CD4-positive, alpha-beta T cell treated with Interleukin-12 subunit alpha and Interleukin-12 subunit beta, for 1 hour (primary cell): ENCODE measurements at places on chromosomes 1 and 21.

DNA sequence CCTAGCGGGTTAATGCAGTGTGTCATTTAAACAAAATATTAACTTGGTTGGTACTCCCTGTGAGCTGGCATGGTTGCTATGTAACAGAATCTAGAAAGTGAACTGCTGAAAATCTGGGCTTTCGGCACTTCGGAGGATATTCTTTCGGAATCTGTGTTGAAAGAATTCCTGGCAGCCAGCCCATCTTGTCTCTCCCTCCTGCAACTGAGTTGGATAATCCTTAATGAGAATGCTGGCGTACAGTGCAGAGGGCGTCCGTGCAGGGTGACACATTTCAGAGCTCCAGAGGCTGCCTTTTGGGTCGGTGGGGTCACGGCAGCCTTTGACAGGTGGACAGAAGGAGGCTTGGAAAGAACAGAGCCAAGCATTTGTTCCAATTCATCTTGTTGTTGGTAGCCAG, 3.7 kb downstream of the KAZN start:
- DNase-seq: no peak

- DNase-seq: no peak
Observed at GRCh38 chr1:159239551-159240220, 35.0 kb downstream of the ACKR1 start.

- DNase-seq: no peak
Observed at GRCh38 chr1:244837597-244838258, 2.3 kb downstream of the COX20 start.

- no peak for DNase-seq
Observed at GRCh38 chr1:185917646-185918045, 183.5 kb downstream of the HMCN1 start.

DNA sequence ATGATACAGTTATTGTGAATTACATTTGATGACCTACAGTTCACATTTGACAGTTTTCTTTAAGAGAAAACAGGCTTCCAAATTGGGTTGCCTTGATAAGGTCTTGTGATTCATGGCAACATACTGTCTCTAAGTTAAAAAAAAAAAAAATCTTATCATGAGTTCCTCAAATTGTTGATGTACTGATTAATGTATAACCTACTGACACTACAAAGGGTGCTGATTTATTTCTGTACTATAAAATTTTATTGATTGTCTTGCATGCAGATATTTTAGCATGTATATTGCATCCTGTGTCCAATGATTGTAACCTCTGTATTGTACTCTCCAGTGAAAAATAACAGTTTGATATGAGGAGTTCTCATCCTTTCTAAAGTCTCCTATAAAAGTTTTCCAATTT, 197.3 kb upstream of the IVNS1ABP start:
- no peak for DNase-seq

- no peak for DNase-seq
Observed at GRCh38 chr1:223700388-223700918, 11.9 kb upstream of the CAPN2 start.

GRCh38 chr1:43952731-43953346, 6.1 kb downstream of the IPO13 start:
- DNase-seq: no peak

- DNase-seq: no peak
Observed at GRCh38 chr1:2431103-2431502, 18.7 kb upstream of the PEX10 start.

- no peak for DNase-seq
Observed at GRCh38 chr1:82042306-82043060, 241.7 kb downstream of the ADGRL2 start.

DNA sequence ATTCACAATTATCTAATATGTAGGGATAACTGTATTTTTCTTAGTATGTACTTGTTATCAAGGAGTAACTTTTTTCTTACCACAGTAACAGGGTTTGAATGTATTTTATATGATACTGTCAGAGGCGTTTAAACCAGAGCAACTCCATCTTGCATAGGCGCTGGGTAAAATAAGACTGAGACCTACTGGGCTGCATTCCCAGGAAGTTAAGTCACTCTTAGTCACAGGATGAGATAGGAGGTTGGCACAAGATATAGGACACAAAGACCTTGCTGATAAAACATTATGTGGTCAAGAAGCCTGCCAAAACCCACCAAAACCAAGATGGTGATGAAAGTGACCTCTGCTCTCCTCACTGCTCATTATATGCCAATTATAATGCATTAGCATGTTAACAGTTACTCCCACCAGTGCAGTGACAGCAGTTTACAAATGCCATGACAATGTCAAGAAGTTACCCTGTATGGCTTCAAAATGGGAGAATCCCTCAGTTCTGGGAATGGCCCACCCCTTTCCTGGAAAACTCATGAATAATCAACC, 64.8 kb downstream of the RPE65 start:
- DNase-seq: no peak

DNA sequence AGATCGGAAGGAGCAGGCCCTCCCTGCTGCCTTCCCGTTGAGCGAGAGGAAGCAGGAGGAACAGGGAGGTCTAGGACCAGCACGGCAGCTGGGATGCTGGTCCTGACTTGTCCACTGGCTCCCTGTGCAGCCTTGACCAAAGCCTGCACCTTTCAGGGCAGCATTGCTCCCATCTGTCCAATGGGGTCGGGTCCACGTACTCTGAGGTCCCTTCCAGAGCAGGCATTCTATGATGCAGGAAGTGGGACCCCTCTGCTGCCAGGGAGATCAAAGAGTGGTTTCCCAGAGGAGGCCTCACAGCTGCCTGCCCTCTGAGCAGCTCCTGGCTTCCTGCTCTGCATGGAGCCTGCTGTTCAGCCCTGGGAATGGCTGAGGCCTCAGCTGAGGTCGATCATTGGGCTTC, 21.7 kb upstream of the ZNF362 start:
- DNase-seq: no peak

- DNase-seq: no peak
Observed at GRCh38 chr1:117392771-117393170, 25.5 kb downstream of the MAN1A2 start.

- DNase-seq: no peak
Observed at GRCh38 chr1:6090996-6091822, 45.5 kb downstream of the KCNAB2 start.

DNA sequence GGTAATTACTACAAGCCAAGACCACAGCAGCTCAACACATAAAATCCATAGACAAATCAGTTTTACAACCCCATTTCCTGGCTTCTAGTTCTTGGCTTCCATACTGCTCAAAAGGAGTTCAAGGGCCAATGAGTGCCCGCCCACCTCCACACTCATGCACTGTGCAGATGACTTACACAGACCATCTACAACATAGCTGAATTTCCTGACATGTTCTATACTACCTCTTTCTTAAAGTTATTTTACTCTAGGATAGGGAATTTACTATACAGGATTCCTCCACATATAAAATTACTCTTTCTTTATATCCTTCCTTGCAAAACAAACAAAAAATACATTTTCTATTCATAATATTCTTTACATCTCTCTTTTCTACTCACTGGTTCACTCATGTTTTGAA, 14.6 kb downstream of the BACE2 start:
- no peak for DNase-seq

DNA sequence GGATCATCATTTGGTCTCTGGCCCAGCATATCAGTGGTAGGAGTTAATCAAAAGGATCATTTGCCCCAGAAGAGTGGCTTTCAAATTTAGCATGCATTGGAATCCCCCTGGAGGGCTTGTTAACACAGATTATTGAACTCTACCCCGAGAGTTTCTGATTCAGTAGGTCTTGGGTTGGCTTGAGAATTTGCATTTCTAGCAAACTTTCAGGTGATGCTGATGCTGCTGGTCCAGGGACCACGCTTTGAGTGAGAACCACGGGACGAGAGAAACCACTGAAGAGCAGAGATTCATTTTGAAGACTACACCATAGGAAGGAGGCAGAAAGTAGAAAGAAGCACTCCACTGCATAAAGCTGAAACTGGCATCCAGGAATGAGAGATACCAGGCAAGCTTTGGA, 81.3 kb upstream of the DUSP10 start:
- DNase-seq: no peak

GRCh38 chr1:113904674-113905434, at the start of the genes AP4B1 and DCLRE1B:
AP4B1 (minus strand) TSS chr1:113904799; CDS start chr1:113904717, 82 bp downstream.
DCLRE1B (plus strand) TSS chr1:113905326; CDS start chr1:113905587, 261 bp downstream.
- peak; percentile 99 for DNase-seq

DNA sequence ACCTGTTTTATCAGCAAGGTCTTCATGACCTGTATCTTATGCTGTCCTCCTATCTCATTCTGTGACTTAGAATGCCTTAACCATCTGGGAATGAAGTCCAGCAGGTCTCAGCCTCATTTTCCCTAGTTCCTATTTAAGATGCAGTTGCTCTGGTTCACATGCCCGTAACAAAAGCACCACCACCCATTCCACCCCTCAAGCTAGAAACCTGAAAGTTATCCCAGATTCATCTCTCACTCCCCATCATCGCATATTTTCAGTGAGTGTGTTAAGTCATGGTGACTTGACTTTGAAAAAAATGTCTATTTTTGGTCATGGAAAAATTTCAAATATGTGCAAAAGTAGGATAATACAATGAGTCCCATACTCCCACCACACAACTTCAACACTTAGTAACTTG, 11.7 kb downstream of the HMGN2 start:
- DNase-seq: no peak

DNA sequence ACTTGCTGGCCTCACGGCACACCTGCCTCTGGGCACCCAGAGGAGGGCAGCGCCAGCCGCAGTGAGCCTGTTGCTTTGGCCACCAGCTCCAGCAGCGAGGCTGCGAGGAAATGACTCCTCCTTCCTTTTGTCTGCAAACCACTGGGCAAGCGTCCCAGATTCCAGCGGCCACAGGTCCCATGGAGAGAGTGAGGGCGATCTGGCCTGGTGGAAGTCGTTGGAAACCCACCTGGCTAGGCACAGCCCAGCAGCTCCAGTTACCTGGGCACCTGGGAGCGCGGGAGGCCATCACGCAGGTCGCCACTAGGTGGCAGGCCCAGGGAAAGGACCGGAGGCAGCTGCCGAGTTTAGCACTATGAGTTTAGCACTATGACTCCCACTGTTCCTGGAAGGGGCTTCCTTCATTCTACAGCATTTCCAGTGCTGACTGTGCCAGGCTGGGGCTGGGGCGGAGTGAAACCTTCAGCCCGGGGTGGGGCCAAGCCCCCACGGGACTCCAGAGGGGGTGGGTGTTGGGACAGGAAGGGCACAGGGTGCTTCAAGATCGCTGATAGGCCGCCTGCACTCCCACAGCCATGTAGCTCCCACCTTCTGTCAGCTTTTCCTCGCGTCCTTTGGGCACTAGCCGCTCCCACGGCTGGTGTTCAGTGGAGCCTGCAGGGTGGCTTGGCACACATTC, 1.1 kb upstream of the ESPN start:
- DNase-seq: peak; percentile 76

- no peak for DNase-seq
Observed at GRCh38 chr1:246096356-246096755, 410.7 kb downstream of the SMYD3 start.

DNA sequence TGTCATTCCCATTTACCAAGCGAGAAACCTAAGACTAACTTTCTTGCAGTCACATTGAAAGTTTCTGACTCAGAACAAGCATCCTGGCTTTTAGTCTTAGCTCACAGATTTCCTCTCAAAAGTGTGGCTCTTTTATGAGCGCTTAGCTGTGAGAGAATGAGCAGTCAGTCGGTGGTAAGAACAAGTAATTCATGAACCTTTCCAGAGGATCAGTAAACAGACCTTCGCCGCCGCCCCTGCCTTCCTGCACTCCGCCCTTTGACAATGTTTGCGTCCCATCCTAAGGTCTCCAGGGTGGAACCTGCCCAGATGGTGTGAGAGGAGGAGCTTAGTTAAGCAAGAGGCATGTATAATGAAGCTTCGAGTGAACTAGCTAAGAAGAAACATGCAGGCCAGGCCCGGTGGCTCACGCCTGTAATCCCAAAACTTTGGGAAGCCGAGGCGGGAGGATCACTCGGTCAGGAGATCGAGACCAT, 142.4 kb downstream of the GLUL start:
- DNase-seq: no peak

GRCh38 chr1:19749685-19750084, 50.0 kb downstream of the TMCO4 start:
- DNase-seq: no peak

- DNase-seq: no peak
Observed at GRCh38 chr1:228368801-228369607, 37.6 kb downstream of the TRIM11 start.

- no peak for DNase-seq
Observed at GRCh38 chr1:209527372-209527771, 56.1 kb upstream of the CAMK1G start.

DNA sequence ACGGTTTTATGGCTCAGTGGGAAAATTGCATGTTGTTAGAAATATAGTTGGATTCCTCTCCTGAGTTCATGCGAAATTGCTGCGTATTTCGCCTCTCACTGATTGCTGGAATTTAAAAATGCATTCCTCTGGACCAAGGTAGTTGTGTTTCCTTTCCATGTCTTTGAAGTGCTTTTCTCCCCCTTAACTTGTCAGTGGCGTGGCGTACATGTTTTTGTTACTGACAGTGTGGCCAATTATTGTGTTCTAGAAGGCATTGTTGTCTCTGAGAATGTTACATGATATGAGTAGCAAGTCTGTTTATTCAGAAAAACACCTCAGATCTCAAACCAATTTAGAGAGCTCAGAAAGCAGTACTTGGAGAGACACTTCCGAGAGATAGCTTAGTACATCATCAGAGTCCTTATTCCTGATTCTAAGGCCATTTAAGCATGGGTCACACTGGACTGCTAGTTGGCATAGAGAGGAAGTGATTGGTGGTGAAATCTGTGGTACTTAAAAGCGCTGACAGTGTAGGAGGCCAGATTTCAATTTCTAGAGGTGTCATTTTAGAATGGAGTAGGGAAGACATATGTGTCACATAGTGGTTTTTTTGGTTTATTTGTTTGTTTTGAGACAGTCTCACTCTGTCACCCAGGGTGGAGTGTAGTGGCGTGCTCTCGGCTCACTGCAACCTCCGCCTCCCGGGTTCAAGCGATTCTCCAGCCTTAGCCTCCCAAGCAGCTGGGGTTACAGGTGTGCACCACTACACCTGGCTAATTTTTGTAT, 184.4 kb downstream of the RYR2 start:
- DNase-seq: no peak

GRCh38 chr1:93442741-93443140, 5.2 kb upstream of the FNBP1L start:
- no peak for DNase-seq

DNA sequence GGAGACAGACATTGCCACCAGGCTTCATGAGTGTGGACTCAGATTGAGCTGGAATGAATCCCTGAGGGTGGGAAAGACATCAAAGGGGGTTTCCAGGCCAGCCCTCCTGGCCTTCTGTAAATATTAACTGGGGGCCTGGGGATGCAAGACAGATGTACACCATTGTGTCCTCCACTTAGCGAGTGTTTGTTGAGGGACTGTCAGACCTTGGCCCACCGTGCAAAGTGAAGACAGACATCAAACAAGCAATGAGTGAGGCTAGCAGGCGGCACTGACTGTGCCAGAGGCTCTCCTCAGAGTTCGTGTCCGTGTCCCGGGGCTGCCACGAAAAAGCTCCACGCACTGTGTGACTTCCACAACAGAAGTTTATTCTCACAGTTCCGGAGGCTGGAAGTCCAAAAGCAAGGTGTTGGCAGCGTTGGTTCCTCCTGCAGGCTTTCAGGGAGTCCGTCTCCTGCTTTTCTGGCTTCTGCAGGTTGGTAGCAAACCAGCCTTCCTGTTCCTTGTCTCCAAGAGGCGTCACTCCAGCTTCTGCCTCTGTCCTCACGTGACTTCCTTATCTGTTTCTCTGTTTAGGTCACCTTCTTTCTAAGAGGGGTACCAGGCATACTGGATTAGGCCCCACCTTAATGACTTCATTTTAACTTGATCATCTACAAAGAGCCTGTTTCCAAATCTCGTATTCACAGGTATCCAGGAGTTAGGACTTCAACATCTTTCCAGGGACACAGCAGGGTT, 59.1 kb downstream of the DISP3 start:
- no peak for DNase-seq
